Activated naive CD4-positive, alpha-beta T cell treated with anti-CD3 and anti-CD28 coated beads for 36 hours (primary cell): ENCODE measurements at places on chromosomes 5 and 9.
A peak's percentile ranks its signal among the peaks of the same experiment; 100 is the strongest.

DNA sequence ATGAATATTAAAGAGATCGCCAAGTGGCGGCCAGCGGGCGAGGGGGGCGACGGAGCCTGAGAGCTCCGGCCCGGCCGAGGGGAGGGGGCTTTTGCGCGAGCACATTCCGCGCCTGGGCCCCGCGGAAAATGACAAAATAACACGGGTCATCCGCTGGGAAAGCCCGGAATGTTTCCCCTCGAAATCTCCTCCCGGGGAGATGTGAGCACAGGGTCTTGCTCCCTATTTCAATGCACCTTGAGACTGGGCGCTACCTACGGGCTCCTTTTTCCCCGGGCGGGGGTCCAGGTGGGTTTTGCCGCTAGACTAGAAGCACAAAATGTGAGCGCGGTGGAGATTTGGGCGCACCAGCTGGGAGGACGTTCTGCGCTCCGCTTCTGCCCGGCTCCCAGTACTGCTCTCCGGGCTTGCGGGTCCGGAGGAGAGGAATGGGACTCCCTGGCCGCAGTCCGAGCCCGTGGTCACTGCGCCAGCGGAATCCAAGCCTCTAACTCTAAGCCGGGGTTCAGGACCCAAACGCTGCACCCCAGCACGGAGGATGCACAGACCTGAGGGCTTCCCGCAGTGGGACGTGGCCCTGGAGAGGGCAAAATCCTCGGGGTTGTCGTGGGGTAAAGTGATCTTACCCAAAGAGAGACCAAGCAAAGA lies 2.8 kb upstream of the PRDM12 start:
- no peak for DNase-seq

DNA sequence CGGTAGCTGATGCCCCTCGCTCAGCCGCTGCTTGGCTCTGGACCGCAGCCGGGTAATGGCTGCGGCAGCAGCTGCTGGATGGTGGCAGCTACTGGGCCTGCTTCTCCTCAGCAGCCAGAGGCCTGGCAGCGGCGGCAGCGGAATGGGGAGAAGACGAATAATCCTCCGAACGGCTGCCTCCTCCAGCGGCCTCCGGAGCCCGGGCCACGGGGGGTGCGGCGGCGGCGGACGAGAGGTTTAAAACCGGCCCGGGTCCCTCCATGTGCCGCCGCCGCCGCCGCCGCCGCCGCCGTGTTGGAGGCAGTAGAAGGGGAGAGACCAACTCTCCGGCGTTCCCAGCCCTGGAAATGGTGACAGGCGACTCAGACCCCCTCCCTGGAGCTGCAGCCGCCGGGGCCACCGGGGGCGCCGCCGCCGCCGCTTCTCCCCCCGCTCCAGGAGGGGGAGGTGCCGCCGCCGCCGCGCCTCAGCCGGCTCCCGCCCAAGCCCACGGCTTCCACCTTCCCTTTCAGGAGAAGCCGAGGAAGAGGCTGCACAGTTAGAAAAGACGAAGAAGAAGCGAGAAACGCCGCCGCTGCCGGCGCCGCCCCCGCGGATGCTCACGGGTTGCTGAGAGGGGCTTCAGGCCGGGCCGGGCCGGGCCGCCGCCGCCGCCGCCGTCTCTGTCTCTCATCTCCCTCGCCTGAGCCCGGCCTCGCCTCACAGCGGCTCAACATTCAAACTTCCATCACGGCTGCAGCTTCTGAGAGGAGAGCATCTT lies 118.4 kb upstream of the PRSS3 start:
- peak; percentile 14 for DNase-seq

GRCh38 chr9:88742483-88742882 lies 207.5 kb downstream of the NXNL2 start:
- no peak for DNase-seq

DNA sequence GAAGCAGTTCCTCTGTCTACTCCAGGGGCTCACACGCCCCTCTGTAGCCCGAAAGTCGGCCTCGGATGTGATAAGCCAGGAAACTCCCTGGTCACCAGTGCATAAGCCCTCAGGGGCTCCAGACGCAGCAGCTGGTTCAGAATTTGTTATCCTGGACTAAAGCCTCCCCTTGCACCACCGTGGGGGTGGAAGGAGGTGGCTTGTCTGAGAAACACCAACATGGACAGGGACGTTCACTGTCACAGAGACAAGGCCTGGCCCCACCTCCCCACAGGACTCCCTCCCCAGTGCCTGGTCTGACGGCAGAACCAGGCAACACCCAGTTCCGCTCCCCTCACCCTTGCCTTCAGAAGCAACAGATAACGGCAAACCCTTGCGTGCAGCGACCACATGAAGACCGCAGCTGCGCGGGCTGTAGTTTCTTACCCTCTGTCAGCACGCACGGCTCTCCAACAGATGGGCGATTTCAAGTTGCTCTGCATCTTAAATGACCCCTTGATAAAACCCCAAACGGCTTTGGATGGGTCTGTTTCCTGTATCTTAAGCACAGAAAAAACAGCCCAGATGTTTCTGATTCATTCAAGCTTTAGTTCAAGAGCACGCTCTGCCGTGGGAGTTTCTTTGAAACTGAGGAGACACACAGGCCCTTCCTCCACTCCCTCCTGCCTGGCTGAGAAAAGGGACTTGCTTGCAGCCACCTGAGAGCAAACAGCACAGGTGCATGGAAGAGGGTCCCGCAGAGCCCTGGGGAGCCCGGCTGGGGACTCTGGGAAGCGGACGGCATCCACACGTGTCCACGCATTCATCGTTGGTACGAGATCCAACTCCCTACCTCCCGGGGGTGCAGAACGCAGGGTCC lies 44.7 kb upstream of the NKD2 start:
- peak; percentile 84 for DNase-seq

DNA sequence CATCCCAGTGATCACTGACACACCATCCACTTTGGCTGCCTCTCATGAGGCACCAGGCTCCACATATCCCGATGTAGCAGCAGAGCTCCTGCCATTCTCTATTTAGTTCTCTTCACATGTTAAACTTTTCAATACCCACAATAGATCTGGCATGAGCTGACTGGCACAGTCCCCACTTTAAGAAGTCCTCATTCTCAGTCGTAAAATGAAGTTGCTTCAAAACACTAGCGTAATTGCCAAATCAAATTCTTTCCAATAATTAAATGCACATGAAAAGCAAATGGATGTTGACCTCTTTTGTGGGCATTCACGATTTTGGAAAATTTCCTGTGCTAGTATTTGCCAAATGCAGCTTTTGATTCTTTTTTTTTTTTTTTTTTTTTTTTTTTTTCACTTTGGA lies 32.4 kb downstream of the HAPLN1 start:
- DNase-seq = no peak

DNA sequence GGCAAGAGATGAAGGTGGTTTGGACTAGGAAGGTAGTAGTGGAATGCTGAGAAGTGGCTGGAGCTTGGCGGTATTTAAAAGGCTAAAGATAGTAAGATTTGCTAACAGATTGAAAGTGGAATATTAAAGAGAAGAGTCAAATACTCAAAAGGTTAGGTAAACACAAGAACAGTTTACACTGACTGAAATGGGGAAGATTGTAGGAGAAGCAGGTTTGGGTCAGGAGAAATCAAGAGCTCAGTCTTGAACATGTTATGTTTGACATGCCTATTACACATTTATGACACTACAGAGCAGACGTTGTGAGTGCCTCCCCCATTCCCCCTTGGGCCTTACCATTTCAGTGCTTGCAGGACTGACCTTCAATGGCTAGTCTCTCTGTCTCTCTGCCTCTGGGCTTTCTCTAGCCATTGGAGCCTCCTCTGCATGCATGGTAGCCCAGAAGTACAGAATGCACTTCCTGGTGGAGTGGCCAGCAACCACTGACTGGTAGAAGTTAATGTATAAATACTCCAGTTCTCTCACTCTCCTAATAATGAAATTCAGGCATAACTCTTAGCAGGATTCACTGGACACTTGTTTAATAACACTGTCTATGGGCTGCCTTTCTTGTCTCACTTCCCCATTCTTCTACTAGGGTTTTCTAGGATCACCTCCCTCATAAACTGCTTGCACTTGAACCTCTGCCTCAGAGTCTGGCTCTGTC lies 56.8 kb downstream of the HMGCS1 start:
- DNase-seq = no peak

- no peak for DNase-seq
Observed at GRCh38 chr9:131885144-131885609, 145.3 kb upstream of the RAPGEF1 start.

DNA sequence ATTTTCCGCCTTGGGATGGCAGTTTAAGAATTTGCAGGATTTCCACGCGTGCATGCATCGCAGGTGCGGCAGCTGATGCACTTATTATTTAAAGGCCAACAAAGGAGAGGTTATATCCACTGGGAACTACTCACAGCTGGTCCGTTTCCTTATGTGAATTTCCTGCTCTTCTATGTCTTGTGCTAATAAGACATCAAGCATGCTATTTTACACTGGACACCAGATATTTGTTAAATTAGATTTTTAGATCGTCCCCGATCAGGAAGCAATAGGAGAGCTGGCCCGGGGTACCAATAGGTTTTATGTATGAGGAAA lies 476 bp upstream of the DTWD2 start:
- DNase-seq = no peak

GRCh38 chr5:3252235-3252634 lies 343.4 kb upstream of the IRX1 start:
- no peak for DNase-seq

DNA sequence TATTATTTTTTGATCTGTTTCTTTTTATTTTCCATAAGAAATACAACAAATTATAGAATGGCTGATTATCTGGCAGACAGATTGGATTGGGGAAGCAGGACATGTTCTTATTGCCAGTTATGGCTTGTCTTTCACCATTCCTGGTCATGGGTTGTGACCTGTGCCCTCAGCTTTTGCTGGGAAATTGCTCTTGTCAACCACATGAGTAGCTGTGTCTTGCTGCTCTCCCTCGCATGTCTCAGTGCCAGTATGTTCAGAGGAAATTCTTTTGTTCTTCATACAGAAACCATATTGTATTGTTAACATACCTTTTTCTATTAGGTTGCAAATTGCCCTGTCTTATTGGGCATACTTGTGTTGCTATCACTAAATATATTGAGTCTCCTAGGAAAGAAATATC lies 344.1 kb downstream of the OSTF1 start:
- no peak for DNase-seq

GRCh38 chr5:157431544-157432200 lies 28.3 kb upstream of the NIPAL4 start:
- peak; percentile 41 for DNase-seq

GRCh38 chr5:130198927-130199326 lies 294.7 kb downstream of the CHSY3 start:
- no peak for DNase-seq

DNA sequence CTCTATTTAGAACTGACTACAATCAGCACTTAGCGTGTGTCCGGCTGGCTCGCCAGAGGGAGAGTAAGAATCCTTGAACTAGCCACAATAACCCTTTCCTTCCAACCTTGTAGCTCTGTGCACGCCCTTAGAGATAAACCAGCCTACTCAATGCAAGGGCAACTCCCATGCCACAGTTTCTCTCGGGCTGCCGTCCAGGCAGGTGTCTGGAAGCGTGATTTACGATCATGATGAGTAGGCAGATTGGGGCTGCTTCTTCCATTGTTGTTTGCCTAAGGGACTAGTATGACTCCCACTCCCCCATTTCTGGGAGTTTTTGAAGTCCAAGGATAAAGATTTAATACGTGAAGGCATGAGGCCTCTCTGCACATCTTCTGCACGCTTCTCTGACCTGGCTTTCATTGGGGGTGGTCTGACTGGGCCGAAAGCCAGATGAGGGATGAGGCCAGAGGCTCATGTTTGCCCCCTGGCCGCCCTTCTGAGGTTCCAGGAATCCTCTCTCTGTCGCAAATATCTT lies 134.0 kb upstream of the MYO10 start:
- no peak for DNase-seq

DNA sequence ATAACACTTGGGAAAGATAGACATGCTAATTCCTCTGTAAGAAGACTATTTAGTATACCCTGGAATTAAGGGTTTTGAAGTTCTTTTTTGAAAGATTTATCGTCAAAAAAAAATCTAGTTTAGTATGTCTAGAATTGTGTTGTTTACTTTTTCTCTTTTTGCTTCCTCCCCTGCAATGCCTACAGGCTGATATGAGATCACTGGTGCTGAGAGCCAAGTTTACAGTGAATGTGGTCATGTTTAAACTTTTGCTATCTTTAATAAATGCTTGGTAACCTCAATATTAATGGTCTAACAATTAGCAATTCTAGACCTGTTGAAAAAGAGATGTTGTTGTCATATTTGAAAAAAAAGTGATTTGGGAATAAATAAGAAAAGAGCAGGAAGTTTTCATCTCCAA lies 86.1 kb downstream of the CWC27 start:
- DNase-seq = no peak

- no peak for DNase-seq
Observed at GRCh38 chr5:79172269-79172668, 60.7 kb downstream of the BHMT start.

DNA sequence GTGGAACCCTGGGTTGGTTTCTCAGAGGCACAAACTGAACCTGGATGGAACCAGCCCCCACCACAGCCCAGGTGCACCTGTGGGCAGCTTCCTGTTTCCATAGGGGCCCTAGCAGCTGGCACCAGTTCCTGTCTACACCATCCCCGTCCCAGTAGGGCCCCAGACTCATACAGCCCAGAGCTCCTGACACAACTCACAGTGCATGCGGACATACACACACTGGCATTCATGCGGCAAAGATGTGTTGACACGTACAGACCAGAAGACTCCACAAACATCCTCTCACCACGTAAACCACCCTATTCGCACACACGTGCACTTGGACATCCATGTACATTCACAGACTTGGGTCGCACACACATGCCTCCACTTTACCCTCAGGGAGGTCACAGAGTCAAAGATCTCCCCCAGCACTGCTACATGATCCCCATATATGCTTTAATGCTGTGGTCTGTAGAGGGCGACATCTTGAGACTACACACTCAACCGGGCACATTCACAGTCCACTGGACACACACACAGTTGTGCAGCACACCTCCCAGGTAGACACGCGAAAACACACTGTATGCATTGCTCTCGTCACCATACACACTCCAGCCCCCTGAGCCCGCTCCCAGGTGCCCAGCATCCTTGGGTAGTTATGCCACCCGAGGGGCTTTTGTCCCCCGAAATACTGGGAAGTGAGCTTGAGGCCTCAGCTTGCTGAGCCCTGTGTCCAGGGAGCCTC lies 22.4 kb downstream of the CXXC5 start:
- peak; percentile 60 for DNase-seq

- no peak for DNase-seq
Observed at GRCh38 chr5:140734354-140734753, 34.1 kb downstream of the ZMAT2 start.
